Stimulated activated CD4-positive, alpha-beta T cell treated with anti-CD3 and anti-CD28 coated beads, Interleukin-2, amount 100 ng/mL, for 24 hours (primary cell): ENCODE measurements at places on chromosomes 3 and 15.

- DNase-seq: no peak
Observed at GRCh38 chr3:124298951-124299350, 307.0 kb upstream of the ROPN1 start.

DNA sequence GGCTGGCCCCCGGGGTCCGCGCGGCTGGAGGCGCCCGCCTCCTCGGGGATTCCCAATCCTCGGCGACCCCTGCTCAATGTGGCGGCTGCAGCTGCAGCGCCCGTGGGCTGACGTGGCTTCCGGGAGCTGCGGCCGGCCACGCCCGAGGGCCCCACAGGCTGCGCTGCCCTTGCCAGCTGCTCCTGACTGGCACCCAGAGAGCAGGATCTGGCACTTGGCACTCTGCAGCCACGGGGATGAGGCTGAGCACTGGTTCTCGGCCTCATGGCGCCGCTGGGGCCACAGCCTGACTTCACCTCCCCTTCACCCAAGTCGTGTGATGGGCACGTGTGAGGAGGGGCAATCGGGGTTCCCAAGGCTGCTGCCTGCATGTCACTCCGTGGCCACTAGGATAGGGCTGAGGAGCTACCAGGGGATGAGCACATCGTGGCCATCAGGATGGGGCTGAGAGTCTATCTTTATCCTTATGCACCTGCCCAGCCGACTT is 267.8 kb upstream of the FRG2C start:
- DNase-seq: no peak

GRCh38 chr3:129371041-129371826 is 57.2 kb downstream of the EFCAB12 start:
- no peak for DNase-seq

DNA sequence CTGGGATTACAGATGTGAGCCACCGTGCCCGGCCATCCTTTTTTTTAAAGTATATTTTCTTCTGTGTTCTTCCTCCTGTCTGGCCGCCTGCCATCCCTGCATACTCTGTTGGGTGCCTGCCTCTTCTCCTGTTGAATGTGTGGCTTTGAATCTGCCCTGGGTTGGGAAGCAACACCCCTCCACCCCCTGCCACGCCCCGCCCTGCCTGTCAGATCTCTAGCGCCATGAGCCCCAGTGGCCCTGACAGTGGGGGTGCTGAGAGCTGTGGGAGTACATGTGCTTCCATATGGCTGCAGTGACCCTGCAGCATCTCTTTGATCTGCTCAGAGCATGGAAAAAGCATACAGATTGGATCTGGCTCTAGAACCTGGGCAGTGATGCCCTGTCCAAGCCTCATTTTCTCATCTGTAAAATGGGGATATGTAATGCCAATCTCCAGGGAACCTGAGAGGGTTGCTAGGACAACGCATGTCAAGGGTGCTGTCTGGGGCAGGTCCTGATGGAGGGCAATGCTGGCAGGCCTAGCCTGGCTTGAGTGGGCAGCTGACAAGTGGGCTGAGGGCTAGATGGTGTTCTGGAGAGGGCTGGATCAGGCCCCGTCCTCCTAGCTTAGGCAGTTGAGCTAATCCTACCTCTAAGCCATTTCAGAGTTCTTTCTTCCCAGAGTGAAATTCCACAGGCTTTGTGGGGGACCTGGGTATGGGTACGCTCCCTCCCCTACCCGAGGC is 23.9 kb downstream of the CCDC13 start:
- no peak for DNase-seq

- no peak for DNase-seq
Observed at GRCh38 chr15:92687746-92688145, 32.2 kb upstream of the FAM174B start.

GRCh38 chr3:122189357-122189756 is 5.9 kb downstream of the CASR start:
- no peak for DNase-seq

DNA sequence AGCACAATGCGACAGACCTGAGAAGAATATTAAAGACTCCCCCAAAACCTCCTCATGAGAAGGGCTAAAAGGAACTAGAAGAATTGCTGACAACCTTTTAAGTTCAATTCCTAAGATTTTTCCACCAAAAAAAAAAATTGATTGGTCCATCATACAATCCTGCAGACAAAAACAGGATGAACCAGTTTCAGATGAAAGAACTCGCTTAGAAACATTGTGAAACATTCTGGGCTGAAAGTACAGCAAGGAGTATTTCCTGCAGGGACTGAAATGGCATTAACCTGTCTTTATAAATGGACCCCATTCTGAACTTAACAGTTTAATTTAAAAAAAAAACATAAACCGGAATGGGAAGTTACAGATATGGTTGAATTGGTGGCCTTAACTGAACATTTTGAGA is 96.0 kb upstream of the FAM174B start:
- DNase-seq: no peak

- no peak for DNase-seq
Observed at GRCh38 chr3:14434126-14434497, 31.7 kb downstream of the SLC6A6 start.

GRCh38 chr15:84840741-84841429 is 23.7 kb downstream of the ALPK3 start:
- no peak for DNase-seq

- no peak for DNase-seq
Observed at GRCh38 chr15:100124936-100125335, 216.8 kb downstream of the ADAMTS17 start.

DNA sequence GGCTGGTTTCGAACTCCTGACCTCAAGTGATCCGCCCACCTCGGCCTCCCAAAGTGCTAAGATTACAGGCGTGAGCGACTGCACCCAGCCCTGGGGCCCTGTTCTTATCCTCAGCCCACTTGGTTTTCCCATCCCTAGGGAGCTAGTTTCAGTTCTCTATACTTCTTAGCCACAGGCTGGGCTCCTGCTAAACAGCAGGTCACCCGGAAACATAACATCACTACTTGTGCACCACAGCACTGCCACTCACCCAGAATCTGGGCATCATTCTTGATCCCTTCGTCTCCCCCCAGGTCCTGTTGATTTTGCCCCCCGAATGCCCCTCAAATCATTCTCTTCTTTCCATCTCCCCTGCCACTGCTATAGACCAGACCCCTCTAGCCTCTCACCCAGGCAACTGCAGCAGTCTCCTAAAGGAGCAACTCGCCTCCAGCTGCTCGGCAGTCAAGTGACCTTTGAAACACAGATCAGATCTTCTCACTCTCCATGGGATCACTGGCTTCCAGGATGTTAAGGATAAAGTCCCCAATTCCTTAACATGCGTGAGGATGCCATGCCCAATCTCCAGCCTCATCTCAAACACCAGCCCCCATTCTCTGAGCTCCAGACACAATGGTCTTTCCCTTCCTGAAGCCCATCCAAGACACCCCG is 5.6 kb upstream of the AP3S2 start:
- no peak for DNase-seq

GRCh38 chr3:18872466-18872865 is 275.8 kb upstream of the KCNH8 start:
- no peak for DNase-seq

GRCh38 chr3:119885746-119886530 is 104.0 kb downstream of the NR1I2 start:
- no peak for DNase-seq

DNA sequence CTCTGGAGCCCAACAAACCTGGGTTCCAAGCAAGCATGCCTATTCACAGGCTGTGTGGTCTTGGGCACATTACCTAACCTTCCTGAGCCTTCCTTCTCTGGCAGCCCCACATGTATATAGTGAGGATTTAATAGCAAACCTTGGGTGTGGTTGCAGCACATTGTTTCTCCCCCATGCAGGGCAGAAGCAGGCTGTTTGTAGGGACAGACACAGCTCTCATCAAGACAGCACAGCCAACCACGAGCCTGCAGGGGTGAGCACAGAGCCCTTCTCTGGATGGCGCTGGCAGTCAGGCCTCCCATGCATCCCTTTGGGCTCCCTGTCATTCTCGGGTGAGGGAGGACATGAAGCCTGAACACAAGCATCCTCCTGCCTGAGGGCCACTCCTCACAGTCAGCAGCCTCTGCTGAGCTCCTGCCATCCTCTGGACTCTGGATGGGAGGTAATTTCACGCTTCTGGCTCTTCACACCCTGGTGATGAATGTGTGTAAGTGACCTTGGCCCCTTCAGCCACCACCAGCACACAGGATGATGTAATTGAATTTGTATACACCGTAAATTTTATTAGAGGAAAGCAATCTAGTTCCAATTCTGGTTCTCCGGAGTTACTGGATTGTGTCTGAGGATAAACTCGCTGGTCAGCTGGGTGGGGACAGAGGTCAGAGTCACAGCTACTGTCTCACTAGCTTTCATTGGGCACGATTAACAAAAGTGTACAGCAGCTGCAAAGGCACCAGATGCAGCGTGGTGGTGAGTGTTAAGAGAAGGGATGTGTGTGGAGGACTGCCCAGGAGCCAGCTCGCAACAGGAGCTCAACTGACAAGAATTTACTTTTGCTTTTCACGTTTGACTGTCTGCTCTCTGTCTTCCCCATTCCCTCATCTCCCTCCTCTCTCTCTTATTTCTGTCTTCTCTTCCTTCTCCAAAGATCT is 118.1 kb downstream of the CLSTN2 start:
- DNase-seq: no peak

- DNase-seq: no peak
Observed at GRCh38 chr15:25937796-25938195, 74.7 kb upstream of the ATP10A start.

DNA sequence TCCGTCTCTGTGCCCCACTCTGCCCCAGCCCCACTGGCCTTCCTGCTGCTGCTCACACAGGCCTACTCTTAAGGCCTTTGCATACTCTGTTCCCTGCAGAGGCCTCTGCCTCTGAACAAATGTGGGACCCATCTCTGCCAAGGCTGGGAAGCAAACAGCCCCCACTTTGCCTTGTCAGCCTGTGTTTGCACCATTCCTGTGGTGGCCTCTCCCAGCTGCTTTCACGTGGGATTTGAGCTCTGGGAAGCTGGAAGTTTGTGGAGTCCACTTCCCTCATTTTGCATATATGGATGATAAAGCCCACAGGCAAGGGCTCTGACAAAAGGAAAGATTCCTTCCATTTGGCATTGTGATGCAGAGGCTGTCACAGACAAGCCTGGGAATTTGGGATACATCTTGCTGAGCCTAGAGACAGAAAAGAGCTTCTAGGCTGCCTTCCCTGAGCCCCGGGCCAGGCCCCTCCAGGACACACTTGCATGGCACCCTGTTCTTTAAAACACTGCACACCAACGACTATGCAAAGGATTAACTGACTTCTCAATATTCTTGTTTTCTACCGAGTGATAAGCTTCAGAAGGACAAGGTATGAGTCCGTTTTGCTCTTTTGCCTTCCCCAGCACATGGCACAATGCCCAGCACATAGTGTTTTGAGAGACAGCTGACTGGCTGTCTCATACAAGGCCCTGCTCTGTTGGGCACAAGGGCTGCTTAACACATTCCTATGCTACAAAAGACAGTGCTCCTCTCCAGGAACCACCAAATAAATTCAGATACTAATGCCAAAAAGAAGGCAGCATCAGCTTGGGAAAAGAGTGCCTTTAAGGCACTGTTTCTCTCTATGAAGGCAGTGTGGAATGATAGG is 120.7 kb upstream of the TOPAZ1 start:
- DNase-seq: no peak

DNA sequence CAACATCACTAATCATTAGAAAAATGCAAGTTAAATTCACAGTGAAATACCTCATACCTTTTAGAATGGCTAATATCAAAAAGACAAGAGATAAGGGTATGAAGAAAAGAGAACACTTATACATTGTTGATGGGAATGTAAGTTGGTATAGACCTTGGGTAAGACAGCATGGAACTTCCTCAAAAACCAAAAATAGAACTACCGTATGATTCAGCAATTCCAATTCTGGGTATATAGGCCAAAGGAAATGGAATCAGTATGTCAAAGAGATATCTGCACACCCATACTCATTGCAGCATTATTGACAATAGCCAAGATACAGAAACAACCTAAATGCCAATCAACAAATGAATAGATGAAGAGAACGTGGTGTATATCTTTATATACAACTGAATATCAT is 166.8 kb upstream of the LRRN1 start:
- DNase-seq: no peak

DNA sequence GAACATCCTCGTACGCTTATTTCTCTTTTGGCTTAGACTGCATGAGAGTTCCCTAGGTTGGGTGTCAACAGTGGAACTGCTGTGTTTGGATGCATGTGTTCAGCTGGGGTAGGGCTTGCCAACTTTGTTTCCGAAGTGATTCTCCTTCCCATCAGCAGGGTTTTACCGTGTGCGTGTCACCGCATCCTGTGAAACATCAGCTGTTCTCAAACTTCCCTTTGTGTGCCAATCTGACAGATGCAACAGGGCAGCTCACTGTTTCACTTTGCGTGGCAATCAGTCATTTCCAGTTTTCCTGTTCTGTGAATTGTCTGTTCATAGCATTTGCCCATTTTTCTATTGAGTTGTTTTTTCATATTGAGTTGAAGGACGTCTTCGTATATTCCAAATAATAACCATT is 218.8 kb downstream of the VPS13C start:
- no peak for DNase-seq

DNA sequence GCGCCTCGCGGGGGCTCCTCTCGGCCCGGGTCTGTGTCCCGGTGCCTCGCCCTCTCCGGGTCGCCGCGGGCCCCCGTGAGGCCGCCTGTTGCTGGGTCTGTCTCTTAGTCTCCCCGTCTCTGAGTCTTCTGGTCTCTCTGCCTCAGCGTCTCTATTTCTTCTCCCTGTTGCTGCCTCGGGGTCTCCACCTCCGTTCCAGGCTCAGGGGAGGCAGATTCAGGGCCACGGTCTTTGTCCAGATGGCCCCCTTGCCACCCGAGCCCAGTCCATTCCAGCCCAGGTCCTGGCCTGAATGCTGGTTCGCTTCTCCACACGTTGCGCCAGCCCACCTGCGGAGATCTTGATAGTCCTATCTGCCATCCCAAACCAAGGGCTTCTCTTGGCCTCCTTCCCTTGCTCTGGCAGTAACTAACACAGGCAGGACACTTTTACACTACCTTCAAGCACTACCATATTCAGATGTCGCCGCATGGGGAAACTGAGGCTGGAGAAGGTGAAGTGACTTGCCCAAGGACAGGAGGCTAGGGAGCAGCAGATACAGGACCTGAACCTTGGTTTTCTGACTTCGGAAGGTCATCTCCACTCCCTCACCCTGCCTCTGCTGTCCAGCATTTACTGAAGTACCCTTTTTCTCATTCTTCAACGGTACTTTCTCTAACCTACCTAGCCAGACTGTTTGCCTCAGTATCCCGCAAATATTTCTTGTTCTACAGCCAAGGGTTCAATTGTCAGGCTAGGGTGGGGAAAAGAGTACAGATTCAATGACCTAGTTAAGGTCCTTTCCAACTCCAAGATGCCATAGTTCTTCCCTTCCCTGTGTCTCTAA is 616 bp upstream of the IGDCC4 start:
- DNase-seq: no peak

DNA sequence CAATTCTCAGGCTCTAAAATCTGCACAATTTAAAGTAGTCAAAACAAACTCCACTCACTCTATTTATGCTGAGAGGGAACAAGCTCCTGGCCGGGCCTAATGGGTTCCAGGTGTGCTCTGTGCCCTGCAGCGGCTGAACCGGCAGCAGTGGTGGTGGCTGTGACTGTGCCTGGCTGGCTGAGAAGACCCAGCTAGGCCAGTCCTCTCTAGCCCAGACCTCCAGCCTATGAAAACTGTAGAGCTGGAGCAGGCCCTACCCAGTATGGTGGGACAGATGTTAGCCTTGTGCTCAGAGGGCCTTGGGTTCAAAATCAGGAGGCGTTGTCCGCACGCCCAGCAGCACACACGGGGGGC is 37.0 kb downstream of the EPHB3 start:
- no peak for DNase-seq

- no peak for DNase-seq
Observed at GRCh38 chr3:23075496-23075895, 127.6 kb upstream of the UBE2E2 start.
